Kidney epithelial cell (primary cell): ENCODE measurements at places on chromosomes 3 and 15.

GRCh38 chr3:142028243-142028777, 121.0 kb downstream of the TFDP2 start:
- DNase-seq = peak; percentile 65

DNA sequence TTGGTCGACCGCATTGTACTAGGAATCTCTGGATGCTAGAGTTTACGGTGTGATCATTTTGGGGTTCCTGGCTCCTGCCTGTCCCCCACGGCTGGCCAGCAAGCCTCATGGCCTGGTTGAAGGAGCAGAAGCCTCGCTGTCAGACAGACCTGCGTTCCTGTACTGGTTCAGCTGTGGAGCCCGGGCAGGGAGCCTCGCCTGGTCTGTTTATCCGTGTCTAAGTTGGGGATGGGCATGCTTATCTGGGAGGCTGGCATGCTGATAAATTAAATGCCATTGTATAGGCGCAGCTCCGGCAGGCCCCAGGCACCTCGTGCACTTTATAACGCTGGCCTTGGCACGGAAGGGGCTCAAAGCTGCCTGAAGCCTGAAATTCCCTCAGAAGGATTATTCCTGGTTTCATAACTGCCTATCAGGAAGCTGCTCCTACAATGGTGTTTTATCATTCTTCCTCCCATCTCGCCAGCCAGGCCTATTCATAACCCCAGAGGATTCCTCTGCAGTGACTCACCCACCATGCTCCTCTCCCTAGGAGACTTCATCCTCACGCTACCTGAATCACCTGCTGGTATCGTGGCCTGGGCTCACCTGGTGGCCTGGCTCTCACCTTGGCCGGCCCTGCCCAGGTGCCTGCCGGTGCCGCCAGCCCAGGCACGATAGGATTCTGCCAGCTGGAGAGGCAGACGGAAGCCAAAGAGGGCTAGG, 110.9 kb downstream of the ASB7 start:
- peak; percentile 79 for DNase-seq

DNA sequence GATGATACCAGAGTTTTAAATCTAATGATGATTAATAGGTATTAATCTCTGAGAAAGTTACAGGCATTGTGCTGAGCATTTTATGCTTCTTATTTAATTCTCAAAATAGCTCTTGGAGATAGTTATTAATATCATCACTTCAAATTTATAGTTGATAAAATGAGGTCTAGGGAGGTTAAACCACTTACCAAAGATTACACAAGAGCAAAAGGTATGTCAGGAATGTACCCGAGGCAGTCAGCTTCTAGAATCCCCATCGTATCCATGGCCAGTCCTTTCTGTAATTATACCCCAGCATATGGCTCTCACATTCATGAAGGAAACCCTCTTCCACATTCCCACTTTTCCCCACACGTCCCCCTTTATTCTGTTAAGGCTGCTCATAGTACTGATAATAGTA, 421.3 kb downstream of the PYDC2 start:
- no peak for DNase-seq

DNA sequence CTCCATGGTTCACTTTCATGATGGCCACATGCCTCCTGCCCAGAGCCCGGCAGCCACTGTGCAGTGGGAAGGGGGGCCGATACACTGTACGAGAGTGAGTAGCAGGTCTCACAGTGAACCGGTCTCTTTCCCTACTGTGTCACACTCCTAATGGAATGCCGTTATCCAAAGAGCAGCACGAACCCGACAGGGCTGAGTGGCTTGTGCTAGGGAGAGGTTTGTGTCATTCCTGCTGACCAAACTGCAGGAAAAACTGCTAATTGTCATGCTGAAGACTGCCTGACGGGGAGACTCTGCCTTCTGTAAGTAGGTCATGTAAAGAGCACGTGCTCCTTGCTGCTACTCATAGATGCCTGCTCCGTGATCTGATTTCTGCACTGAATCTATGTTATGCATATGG, 105.1 kb downstream of the ARPP21 start:
- DNase-seq = peak; percentile 5

DNA sequence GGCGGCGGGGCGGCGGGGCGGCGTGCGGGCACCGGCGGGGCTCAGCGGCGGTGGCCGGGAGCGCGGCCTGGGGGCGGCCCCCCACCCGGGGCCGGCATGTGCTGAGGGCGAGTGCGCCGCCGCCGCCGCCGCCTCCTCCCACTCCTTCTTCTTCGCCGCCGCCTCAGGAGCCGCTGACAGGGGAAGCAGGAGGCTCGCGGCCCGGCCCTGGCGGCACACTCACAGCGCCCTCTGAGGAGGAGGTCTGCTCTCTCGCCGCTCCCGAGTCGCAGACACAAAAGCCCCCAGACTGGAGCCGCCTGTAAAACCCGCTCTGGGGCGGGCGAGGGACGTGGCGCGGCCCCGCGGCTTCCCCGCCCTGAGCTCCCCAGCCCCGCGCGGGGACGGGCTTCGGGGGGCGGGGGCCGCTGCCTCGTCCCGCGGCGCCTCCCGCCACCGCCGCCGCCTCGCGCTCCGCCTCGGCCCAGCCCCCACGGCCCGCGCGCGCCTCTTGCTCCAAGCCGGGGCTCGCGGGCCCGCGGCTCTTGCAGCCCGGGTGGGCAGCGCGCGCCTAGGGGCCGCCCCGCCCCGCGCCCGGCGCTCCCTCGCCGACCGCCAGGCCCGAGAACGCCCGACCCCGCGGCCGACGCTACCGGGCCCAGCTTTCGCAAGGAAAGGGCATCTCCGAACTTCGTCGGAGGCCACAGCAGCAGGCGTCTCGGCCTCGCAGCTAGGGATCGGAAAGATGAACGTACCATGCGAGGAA, at the start of gene PYGO1:
Gene PYGO1, minus strand, starts transcription at position 276 of the 745 bp plus-strand sequence. CDS start 462 bp downstream, outside the sequence.
- no peak for DNase-seq

DNA sequence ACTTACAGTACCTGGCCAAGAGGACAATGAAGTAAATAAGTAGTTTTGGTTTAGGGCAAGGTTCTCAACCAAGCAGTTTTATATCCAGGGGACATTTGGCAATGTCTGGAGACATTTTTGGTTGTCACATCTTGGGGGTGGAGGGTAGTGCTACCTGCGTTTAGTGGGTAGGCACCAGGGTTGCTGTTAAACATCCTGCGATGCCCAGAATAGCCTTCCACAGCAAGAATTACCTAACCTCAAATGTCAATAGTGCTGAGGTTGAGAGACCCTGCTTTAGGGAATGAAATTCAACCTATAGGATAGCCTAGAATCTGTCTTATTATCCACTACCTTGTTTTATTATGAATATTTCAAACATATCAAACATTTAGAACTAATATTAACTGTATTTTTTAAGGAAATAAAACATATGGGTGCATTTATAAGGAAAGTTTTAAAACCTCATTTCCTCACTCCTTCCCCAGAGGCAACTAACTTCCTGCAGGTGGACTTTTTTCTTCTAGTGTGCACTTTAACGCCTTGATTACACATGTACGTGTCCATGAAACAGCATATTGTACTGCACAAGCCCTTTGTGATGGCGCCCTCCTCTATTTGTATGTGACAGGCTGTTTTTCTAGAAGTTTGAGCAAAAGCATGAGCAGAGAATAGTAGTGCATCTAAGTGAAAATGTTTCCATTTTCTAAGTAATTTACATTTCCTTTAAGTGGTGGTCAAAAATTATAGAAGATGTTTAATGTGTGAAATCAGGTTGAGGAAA, 57.1 kb downstream of the TRAK1 start:
- no peak for DNase-seq

DNA sequence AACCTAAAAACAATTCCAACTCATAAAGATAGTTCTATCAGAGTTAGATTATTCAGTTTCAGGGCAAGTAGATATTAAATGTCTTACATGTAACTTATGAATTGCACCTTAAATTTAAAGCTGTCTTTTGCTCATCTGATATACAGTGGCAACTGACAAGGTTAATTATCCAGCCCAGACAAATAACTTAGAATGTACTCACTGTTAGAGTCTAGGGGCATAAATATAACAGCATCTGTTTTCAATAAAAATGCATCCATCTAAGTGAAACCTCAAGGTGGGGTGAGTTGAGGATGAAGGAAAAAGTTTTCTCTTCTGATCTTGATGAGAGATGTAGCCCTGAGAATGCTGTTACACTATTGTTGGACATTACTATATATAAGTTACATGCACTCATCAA, 112.6 kb downstream of the FBN1 start:
- DNase-seq = no peak
